ENCODE measurements at places on chromosomes 2 and 18.

DNA sequence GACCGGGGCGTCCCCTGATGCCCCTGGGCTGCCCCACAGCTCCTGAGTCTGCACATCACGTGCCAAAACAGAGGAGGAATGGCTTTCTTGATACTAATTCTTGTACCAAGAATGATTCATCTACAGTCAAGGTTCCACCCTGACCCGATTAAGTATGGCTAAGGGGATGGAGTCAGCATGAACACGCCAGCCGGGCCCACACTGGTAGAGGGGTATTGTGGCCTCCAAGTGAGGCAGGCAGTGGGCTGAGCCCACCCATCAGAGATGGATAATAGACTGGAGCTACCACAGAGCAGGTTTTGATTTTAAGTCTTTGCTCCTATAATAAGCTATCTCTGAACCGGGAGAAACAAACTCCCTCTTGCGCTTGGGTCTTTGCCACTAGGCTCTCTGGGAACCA, 17.9 kb upstream of the GNAL start:
- no peak for DNase-seq

- DNase-seq: peak; percentile 27
These were observed 62.2 kb downstream of the ADNP2 start for GRCh38 chr18:80171054-80171872.

- DNase-seq: no peak
These were observed 1785.3 kb upstream of the CELF4 start for GRCh38 chr18:39350945-39351344.

- DNase-seq: no peak
These were observed 5.9 kb downstream of the ACKR3 start for GRCh38 chr2:236575510-236575909.

DNA sequence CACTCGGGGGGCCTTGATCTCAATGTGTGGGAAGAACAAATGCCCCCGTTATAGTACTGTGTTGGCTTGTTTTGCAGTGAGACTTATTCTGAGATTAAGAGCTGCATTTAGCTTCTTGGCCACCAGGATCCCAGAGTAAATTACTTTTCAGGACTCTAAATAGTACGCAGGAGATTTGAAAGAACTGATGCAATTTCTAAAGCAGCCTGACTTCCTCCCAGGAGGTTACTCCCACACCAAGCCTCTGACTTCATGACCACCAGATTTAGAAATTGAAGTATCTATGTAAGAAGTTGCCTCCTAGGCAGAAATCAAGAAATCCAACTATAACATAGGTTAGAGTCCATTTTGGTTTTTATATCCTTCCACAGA, 67.0 kb downstream of the FEZ2 start:
- no peak for DNase-seq

Measured in activated CD4-positive, alpha-beta T cell treated with anti-CD3 and anti-CD28 coated beads for 4 hours (primary cell).